ENCODE measurements at places on chromosomes 11 and 22.
A peak's percentile ranks its signal among the peaks of the same experiment; 100 is the strongest.

DNA sequence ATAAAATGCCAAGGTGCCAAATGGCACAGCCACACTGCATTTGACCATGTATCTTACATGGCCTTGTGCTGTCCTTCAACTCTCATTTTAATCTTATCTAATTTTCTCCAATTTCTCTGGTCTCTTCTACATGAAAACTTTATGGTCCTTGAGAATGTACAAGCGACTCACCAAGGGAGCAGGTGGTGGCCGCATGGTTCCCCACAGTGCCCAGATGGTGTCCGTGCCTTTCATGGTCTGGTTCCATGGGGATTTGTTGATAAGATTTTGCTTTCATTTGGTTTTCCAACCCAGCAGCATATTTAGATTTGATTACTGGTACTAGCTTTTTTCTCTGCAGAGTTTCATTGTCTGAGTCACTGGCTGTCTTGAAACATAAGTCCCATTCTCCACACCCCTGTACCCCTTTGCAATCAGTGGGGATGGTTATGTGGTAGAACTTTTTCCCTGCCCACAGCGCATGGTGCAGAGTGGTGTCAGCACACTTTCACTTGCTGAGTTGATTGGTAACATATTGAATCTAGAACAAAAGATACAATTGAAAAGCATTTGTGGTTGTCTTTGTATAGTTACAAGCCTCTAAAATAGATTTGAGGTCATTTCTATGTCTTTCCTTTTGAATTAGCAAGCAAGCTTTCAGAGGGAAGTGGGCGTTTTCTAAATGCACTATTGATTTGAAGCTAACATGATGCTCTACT lies 24.1 kb downstream of the ZNRF3 start:
- DNase-seq: no peak

GRCh38 chr11:8267831-8268529 lies 4.3 kb upstream of the LMO1 start:
- peak; percentile 44 for DNase-seq

GRCh38 chr11:60242740-60243239 lies at the start of gene MS4A4E:
TSS of gene MS4A4E (minus strand) at chr11:60243137. CDS start at chr11:60230055, 13,082 bp downstream.
- DNase-seq: no peak

- no peak for DNase-seq
Measured at GRCh38 chr22:35148866-35149548, 83.0 kb downstream of the ISX start.

DNA sequence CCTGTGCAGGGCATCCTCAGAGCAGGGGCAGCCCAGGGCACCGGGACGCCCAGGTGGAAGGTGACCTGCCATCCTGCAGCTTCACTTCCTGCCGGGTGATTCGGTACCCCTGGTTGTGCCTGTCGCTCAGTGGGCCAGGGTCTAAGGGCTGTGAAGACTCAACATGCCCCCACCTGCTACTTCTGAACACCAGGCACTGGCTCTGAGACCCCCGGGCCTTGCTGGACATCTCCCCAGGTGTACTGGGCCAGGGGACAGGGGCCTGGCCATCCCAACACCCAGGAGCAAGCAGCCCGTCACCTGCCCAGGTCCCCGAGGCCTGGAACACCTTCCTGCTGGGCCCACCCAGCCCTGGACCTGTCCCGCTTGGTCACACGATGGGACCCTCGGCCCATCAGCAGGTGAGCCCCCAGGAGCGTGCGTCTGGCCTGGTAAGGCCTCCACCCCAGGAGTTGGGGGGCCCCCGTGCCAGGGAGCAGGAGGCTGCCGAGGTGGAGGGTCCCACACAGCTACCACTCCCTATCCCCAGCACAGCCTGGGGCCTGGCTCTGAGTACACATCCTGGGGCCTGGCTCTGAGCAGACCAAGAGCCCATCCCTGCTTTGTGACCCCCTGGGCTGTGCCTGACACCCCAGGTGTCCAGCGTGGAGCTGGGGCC lies 3.9 kb upstream of the MUC5B start:
- DNase-seq: no peak

GRCh38 chr11:78838417-78838816 lies 263.8 kb upstream of the NARS2 start:
- DNase-seq: no peak

DNA sequence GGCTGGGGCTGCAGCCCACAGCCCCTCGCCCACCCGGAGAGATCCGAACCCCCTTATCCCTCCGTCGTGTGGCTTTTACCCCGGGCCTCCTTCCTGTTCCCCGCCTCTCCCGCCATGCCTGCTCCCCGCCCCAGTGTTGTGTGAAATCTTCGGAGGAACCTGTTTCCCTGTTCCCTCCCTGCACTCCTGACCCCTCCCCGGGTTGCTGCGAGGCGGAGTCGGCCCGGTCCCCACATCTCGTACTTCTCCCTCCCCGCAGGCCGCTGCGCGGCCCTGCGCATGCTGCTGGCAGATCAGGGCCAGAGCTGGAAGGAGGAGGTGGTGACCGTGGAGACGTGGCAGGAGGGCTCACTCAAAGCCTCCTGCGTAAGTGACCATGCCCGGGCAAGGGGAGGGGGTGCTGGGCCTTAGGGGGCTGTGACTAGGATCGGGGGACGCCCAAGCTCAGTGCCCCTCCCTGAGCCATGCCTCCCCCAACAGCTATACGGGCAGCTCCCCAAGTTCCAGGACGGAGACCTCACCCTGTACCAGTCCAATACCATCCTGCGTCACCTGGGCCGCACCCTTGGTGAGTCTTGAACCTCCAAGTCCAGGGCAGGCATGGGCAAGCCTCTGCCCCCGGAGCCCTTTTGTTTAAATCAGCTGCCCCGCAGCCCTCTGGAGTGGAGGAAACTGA lies 731 bp downstream of the GSTP1 start:
- DNase-seq: no peak

DNA sequence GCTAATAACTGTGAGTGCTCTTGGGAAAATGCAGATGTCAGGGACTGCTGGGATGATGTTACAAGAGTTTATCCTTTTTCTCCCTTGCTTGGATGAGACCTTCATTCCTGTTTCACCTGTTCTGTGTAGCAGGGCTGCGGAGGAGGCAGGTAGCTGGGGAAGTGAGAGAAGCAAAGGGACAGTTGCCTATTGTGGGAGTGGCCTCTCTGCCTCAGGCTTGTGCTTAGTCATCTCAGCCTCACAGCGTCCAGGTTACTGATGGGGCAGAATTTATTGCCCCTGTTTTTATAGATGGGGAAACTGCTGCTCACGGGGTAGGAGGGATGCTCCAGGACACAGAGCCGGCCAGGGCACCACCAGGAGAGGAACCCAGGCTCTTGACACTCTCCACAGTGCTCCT lies 1.7 kb downstream of the STX3 start:
- DNase-seq: no peak

DNA sequence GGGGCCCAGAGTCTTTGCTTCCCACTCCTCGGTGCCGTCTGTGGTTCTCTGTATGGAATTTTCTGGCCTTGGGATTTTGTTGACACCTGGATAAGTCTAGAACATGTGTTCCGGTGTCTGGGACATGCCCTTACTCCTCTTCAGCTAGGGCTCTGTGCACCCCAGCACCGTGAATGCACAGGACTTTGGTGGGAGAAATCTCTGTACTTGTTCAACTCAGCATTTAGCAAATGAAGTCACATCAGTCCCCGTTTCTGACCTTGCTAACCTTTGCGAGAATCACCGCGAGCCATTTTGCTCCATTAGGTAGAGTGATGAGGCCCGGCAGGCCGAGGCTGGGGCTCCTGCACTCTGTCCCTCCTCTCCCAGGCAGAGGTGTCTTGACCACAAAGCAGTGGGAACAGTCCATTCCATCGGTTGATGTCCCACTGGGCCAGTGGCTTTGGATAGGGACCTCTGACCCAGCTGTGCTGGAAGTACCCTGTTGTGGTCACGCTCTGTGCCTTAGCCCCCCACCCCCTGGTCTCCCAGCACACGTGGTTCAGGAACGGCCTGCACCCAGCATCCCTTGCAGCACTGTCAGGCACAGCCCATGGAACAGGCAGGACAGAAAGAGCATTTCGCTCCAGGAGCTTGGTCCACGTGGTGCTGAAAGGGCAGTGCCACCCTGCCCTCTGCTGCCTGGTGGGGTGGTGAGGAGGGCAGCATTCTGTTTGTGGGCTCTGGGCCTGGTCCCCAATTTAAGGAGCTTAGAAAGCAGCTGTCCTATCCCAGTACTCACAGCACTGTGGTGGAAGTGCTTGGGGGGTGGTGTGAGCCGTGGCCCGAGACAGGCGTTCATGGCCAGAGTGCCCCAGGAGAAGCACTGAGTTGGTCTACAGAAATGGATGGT lies 73.4 kb downstream of the MED15 start:
- no peak for DNase-seq

- DNase-seq: no peak
Measured at GRCh38 chr11:45162064-45162375, 15.6 kb downstream of the PRDM11 start.

GRCh38 chr11:81596704-81597103 lies 1137.0 kb downstream of the FAM181B start:
- DNase-seq: no peak

DNA sequence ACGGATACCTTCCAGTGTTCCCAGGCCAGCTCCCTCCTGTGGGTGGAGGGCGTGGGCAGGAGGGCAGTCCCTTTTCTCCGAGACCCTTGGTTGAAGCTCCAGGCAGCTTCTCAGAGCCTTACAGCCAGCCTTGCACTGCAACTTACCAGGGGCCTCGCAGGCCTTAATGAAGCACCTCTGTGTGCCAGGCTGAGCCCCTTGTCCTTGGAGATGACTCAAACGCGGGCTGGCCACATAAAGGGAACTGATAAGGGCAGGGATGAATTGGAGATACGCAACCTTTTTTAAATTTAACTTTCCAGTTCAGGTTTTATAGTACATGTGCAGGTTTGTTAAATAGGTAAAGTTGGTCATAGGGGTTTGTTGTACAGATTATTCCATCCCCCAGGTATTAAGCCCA lies 72.7 kb downstream of the WNT7B start:
- DNase-seq: no peak

GRCh38 chr22:17808693-17809403 lies 34.6 kb upstream of the BID start:
- DNase-seq: no peak

GRCh38 chr11:69817265-69818230 lies 1.7 kb downstream of the FGF3 start:
- DNase-seq: no peak

- DNase-seq: no peak
Measured at GRCh38 chr11:125418396-125418795, 77.7 kb downstream of the FEZ1 start.

- no peak for DNase-seq
Measured at GRCh38 chr11:80635178-80635577, 1194.3 kb upstream of the TENM4 start.

GRCh38 chr11:6746086-6746618 lies 25.6 kb downstream of the OR2AG2 start:
- peak; percentile 60 for DNase-seq
